ENCODE measurements at places on chromosomes 7 and 10.

GRCh38 chr7:120272261-120272660, 714 bp upstream of the KCND2 start:
- no peak for DNase-seq

DNA sequence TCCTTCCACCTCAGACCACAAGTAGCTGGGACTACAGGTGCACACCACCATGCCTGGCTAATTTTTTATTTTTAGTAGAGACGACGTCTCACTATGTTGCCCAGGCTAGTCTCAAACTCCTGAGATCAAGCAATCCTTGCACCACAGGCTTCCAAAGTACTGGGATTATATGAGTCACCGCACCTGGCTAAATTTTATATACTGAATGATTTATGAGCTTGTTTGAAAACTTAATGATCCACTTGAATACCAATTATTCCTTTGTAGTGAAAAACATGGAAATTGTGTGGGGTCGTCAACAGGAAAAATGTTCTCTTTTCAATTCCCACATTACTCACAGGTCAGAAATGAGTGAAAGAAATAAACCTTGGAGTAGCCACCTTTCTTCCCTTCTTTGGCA, 31.3 kb downstream of the RAPGEF5 start:
- DNase-seq: no peak

- no peak for DNase-seq
These were observed 162.3 kb downstream of the SEM1 start for GRCh38 chr7:96547371-96547811.

GRCh38 chr7:82438521-82438920, 5.1 kb downstream of the CACNA2D1 start:
- no peak for DNase-seq

GRCh38 chr10:117365612-117366011, 9.6 kb downstream of the PDZD8 start:
- no peak for DNase-seq

- DNase-seq: no peak
These were observed 3.9 kb downstream of the FAM241B start for GRCh38 chr10:69633673-69634635.

DNA sequence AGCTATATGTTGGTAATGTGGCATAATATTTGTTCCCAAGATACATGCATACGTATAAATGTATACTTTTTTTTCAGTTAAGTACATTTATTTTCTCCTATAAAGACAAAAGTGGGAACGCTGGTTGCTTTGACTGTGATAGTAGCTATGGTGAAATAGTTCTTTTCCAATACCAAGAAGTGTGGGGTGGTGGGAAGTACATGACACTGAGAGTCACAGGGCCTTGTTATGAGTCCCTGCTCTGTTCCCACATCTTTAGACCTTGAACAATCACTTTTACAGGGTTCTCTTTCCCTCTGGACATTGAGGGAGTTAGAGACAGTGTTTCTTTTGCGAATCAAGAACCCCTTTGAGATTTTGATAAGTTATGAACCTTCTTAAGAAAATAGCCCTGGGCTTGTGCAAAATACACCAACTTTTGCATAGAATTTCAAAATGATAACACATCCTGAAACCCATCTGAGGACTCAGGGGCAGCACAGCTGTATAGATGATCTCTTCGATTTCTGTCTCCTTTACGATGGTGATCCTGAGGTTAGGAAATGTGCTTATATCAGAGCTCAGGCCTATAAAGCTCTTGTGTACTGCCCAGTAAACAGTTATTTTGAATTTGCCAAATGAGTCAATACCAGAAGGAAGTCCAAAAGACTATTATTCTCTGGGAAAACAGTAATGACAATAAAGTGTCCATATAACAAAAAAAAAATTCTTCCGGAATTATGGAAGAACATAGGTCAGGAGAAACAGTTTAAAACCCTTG, 1.1 kb downstream of the LMOD2 start:
- DNase-seq: no peak

- no peak for DNase-seq
These were observed 33.1 kb downstream of the NUDT1 start for GRCh38 chr7:2275101-2275500.

- DNase-seq: no peak
These were observed 82.2 kb downstream of the HIPK2 start for GRCh38 chr7:139695588-139695987.

DNA sequence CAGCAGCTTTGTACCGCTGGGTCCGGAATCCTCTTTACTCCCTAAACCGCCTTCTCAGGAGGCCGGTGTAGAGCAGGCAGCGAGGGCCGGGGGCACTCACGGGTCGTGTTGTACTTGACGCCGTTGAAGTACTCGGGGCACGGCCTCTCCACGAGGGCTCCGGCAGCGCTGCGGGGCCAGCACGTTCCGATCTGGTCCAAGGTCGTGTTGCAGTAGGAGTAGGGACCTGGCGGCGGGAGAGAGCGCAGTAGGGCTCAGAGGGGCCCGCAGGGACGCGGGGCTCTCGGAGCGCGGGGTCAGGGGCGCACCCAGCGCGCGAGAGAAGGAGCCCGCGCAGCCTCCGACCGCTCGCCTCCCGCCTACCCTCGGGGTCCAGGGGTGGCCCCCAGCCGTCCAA, 443 bp downstream of the CRHR2 start:
- no peak for DNase-seq

DNA sequence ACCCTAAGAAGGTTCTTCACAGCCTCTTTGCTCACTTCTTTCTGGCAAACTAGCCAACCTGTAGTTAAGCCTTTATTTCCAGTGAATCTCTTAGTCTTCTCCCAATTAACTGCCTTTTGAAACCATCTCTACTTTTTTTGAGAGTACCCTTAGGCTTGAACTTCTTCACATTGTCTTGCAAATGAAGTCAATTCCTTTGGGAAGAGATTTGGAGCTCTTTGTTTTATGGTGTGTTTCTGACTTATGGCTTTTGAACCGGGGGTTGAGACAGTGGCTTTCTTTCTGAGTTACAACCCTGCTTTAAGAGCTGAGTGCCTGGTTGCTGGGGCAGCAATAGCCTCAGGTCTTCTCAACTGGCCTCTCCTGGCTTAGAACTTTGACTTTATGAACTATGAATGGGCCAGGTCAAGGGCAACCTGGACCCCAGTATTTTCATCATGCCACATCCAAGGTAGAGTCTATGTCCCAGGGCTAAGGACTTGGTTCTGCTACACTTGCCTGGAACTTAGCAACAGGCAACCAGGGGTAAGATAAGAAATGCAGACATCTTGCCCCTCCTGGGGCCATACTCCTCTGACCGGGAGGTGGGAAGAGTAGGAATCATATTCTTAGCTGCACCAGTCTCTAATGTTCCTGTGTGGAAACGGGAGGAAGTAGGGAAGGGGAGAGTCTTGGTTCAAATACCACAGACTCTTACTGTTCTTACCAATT, 53.0 kb downstream of the SP4 start:
- DNase-seq: no peak

- no peak for DNase-seq
These were observed 1.6 kb upstream of the RAB19 start for GRCh38 chr7:140402178-140402835.

GRCh38 chr7:29278337-29279069, 83.9 kb downstream of the CHN2 start:
- no peak for DNase-seq

GRCh38 chr10:73357166-73357565, 1.5 kb downstream of the CFAP70 start:
- no peak for DNase-seq

DNA sequence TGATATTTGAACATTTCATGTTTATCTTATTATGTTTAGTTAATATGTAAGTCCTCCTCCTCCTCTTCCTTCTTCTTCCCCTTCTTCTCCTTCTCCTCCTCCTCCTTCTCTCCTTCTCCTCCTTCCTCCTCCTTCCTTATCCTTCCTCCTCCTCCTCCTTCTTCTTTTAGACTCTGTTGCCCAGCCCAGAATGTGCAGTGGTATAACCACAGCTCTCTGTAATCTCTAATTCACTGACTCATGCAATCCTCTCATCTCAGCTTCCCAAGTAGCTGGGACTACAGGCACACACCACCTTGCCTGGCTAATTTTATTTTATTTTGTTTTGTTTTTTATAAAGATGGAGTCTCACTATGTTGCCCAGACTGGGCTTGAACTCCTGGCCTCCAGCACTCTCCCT, 83.4 kb upstream of the ODAD2 start:
- DNase-seq: no peak

All from activated effector memory CD4-positive, alpha-beta T cell treated with anti-CD3 and anti-CD28 coated beads, Interleukin-2, amount 50 U/mL, for 16 hours (primary cell).